ENCODE measurements at places on chromosomes 2 and 18. TPM values are rescaled to one million over a fixed set of nuclear protein-coding genes. Genes with fewer than 3 reads are reported as not detected.

Gene DLGAP1
- polyA plus RNA-seq, result 5.0 TPM

DNA sequence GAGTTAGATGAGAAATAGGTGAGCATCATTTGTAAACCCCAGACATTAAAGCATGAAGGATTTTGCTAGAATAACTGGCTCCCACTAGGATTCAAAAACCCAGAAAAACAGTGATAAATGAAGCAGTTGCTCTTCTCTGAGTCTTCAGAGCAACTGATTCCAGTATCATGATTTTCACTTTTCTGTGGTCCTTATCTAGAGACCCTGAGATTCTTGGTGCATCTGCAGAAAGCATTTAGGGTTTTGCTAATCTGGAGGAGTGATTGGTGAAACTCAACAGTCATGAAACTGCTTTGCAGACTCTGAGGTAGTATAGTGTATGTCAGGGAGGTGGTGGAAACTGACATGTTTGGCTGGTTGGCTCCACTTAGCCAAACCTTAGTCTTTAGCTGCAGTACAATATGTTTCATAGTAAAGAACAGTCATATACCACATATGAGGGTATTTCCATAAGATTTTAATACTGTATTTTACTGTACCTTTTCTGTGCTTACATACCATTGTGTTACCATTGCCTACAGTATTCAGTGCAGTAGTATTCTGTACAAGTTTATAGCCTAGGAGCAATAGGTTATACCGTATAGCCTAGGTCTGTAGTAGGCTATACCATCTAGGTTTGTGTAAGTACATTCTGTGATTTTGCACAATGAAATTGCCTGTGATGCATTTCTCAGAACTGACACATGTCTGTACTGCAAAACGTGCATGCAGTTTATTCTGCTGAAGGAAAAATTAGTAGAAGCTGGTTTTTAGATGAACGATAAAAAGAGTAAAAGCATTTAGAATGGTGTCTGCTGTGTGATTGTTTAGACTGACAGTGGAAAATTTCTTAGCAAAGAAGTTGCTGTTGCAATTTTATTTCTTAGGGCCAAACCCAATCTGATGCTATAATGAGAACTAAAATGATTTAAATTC, 23.8 kb downstream of the EML4 start:
- no peak for DNase-seq

DNA sequence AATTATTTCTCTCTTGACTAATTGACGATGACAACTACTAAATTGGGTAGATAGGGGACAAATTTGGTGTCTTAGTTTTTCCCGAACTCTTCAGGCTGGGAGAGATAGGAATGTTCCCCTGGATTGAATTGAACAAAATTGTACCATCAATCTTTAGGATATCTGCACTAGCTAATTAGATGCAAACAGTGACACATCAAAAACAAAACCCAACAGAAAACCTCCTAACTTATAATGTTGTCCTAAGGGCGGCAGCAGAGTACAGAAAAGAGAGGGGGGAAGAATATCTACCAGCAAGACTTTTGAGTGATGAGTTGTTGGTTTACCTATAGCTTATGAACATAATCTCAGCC, 342.9 kb downstream of the INSIG2 start:
- no peak for DNase-seq

GRCh38 chr2:18455236-18455862, 105.1 kb downstream of the RDH14 start:
- no peak for DNase-seq

- DNase-seq, result no peak
Observed at GRCh38 chr18:44883671-44884070, 203.0 kb downstream of the SETBP1 start.

Gene GALNT13
- 1.5 TPM for polyA plus RNA-seq

Gene NEUROD1
- not detected for polyA plus RNA-seq

GRCh38 chr2:238475566-238475965, 48.8 kb downstream of the ASB1 start:
- peak; percentile 55 for DNase-seq

Gene MAB21L4
- 11.1 TPM for polyA plus RNA-seq

Gene OSGEPL1
- polyA plus RNA-seq, result 15.9 TPM

- DNase-seq, result no peak
Observed at GRCh38 chr2:24385366-24385765, 25.0 kb upstream of the ITSN2 start.

Gene KCNG2
- 0.71 TPM for polyA plus RNA-seq

Data from renal pelvis (tissue), 12 donors.